Smooth muscle cell of trachea (primary cell): ENCODE measurements at places on chromosomes 6 and 20. TPM values are rescaled to one million over a fixed set of nuclear protein-coding genes. Genes with fewer than 3 reads are reported as not detected.

GSTA1 gene
- not detected in 2 replicates for total RNA-seq

TP53TG5 gene
- 0.50 TPM in 1 of 2 replicates, not detected in the other for total RNA-seq

CLVS2 gene
- total RNA-seq = under 0.01 TPM in 1 of 2 replicates, not detected in the other

OOEP gene
- total RNA-seq = 0.29 TPM in 1 of 2 replicates, not detected in the other

THBS2 gene
- total RNA-seq = 141 and 254 TPM in 2 replicates

PACSIN1 gene
- total RNA-seq = 0.15 TPM in 1 of 2 replicates, not detected in the other
